Thymus (tissue), 14 donors: ENCODE measurements at places on chromosomes 2 and 18. TPM values are rescaled to one million over a fixed set of nuclear protein-coding genes. Genes with fewer than 3 reads are reported as not detected.

DNA sequence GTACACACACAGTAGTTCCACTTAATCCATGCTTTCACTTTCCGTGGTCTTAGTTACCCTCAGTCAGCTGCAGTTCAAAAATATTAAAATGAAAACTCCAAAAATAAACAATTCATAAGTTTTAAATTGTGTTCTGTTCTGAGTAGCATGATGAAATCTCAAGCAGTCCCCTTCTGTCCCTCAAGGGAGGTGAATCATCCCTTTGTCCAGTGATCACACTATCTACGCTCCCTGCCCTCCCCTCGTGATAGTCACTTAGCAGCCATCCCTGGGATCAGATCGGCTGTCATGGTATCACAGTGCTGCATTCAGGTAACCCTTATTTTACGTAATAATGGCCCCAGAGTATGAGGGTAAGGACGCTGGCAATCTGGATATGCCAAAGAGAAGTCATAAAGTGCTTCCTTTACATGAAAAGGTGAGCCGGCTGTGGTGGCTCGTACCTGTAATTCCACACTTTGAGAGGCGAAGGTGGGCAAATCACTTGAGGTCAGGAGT lies 5.8 kb upstream of the RTN4 start:
- H3K27me3 ChIP-seq: no peaks in the 10 kb centered on the region
- peaks cover 9% of the 10 kb centered on the region for H3K4me1 ChIP-seq
- DNase-seq: no peak
- no peak overlapping the region for H3K27ac ChIP-seq
- no peak overlapping the region for H3K4me3 ChIP-seq
- no peaks in the 10 kb centered on the region for H3K36me3 ChIP-seq

DNA sequence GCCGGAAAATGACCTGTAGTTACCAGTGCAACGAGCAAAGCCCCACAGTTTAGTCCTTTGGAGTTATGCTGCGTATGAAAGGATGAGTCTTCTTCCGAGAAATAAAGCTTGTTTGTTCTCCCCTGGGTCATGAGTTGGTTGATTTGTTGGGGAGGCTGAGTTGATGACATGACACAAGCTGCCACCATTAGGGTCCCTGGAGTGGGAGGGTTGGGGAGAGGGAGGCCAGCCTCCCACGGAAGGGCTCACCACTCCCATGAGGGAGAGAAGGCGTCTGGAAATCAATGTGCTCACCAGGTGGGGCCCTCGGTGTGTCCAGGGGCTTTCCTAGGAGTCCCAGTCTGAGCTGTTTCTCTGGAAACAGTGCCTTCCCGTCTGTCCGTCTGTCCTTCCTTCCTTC lies 7.4 kb upstream of the DGKD start:
- no peak overlapping the region for H3K27ac ChIP-seq
- no peak overlapping the region for H3K4me3 ChIP-seq
- no peak for DNase-seq
- H3K27me3 ChIP-seq: no peaks in the 10 kb centered on the region

DNA sequence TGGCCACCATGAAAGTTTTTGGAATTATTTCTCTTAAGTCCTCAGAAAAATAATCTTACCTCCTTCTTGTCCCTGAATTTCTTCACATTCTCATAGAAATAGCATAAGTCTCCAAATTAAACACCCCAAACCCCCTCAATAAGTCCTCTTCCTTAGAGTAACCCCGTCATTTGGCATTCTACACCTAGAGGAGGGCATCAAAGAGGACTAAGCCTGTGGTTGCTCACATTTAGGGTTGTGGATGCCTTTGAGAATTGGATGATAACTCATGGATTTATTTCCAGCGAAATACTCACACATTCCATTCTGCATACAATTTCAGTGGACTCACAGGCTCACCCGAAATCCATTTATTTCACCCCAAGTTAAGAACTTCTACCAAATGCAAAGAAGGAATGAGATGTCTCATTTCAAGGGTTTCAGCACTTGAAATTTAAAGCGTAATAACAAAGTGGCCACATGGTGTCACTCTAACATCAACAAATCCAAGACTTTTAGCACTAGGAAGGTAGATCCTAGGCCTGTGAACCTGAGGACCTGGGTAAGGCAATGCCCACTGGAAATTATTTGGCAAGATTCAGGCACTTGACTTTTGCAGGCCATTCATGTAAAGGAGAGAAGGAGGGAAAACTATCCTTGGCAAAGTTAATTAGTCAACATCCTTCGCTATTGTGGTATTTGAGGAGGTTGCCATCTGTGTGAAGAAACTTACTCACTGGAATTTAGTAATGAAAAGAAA lies 24.6 kb downstream of the DYTN start:
- H3K27me3 ChIP-seq: no peaks in the 10 kb centered on the region
- H3K4me3 ChIP-seq: no peak overlapping the region
- no peaks in the 10 kb centered on the region for H3K4me1 ChIP-seq
- no peak overlapping the region for H3K27ac ChIP-seq
- DNase-seq: peak; percentile 62

DNA sequence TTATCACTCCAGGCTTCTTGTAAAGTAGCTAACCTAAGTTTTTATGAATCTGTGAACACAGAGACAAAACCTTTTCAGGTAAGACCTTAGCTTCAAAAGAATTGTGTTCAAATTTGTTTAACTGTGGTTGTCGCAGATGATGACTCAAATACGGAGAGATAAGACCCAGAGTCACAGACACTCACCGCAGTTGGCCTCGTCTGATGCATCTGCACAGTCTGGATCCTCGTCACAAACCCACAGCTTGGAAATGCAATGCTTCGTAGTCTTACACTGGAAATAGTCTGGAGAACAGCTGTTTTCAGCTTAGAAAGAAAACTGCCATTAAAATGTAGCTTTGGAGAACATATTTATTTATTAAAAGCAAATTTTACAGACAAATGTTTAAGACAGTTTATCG lies 1662.1 kb upstream of the NXPH2 start:
- H3K4me1 ChIP-seq: no peaks in the 10 kb centered on the region
- H3K27ac ChIP-seq: no peak overlapping the region
- H3K4me3 ChIP-seq: no peak overlapping the region

GRCh38 chr18:30917651-30918050 lies 124.9 kb downstream of the DSC3 start:
- H3K36me3 ChIP-seq: no peaks in the 10 kb centered on the region
- H3K27ac ChIP-seq: no peak overlapping the region
- no peaks in the 10 kb centered on the region for H3K27me3 ChIP-seq
- H3K4me1 ChIP-seq: no peaks in the 10 kb centered on the region
- no peak overlapping the region for H3K4me3 ChIP-seq

- no peak for DNase-seq
- H3K4me1 ChIP-seq: no peaks in the 10 kb centered on the region
- no peaks in the 10 kb centered on the region for H3K27me3 ChIP-seq
- H3K27ac ChIP-seq: no peak overlapping the region
Observed at GRCh38 chr18:21408681-21409080, 166.6 kb downstream of the GREB1L start.

- H3K27ac ChIP-seq: no peak overlapping the region
- no peak for DNase-seq
- no peak overlapping the region for H3K4me3 ChIP-seq
Observed at GRCh38 chr2:240351826-240352426, 83.5 kb upstream of the GPC1 start.

GRCh38 chr2:129464036-129464435 lies 515.4 kb upstream of the RAB6C start:
- H3K27ac ChIP-seq: no peak overlapping the region
- no peak overlapping the region for H3K4me3 ChIP-seq
- no peak for DNase-seq
- H3K36me3 ChIP-seq: no peaks in the 10 kb centered on the region

DNA sequence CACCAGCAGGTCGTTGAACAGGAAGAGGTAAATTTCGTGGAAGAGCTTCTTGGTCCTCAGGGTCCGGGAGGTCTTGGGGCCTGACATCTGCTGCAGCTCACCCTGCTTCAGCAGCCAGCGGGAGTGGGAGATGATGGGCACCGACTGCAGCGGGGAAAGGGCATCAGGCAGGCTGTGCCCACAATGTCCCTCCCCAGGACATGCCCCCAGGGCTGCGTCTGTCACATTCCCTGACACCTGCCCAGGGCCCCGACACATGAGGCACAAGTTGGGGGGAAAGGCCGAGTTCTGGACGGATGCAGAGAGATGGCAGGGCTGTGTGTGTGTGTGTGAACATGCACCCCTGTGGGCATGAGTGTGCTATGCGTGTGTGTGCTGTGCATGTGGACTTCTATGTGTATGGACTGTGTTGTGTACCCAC lies 13.9 kb downstream of the SNORC start:
- no peaks in the 10 kb centered on the region for H3K36me3 ChIP-seq
- H3K27ac ChIP-seq: no peak overlapping the region
- no peaks in the 10 kb centered on the region for H3K27me3 ChIP-seq
- no peaks in the 10 kb centered on the region for H3K4me1 ChIP-seq
- no peak for DNase-seq
- no peak overlapping the region for H3K4me3 ChIP-seq

DNA sequence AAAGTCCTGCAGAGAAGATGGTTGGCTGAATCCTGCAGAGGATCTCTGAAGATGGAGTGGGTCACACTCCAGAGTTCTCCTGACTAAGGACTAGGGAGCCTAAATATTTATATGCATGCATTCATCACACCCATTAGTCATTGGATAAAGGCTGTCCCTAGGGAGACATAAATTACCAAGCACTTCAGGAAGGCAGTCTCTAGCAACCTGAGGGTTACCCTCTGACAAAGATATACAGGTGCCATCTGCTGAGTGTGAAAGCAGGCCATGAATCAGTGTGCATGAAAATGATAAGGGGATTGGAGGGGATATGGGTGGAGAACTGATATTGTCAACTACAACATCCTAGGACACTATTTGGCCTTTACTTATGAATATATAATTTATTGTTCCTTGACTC lies 294.8 kb upstream of the DDX18 start:
- no peaks in the 10 kb centered on the region for H3K27me3 ChIP-seq
- no peaks in the 10 kb centered on the region for H3K36me3 ChIP-seq
- no peak overlapping the region for H3K27ac ChIP-seq
- H3K4me3 ChIP-seq: no peak overlapping the region

- no peaks in the 10 kb centered on the region for H3K4me1 ChIP-seq
- H3K27ac ChIP-seq: no peak overlapping the region
- H3K4me3 ChIP-seq: no peak overlapping the region
- no peaks in the 10 kb centered on the region for H3K36me3 ChIP-seq
- no peak for DNase-seq
Observed at GRCh38 chr18:22088996-22089640, 80.3 kb upstream of the GATA6 start.

DNA sequence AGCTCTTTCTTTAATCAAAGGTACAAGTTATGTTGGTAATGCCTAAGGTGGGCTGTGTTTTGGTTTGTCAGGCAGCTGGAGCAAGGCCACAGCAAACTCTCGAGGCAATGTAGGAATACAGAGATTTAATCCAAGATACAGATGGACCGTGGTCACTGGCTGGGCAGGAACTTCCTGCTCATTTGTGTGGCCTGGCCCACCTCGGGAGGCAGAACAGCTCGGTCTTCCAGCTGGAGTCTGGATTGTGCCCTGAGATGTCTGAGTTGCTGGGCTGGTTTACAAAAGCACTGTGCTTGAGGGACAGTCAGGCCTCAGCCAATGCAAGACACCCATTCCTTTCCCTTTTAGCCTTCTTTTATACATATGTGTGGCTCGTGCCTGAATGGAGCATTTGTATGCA lies 506.1 kb upstream of the SALL3 start:
- no peaks in the 10 kb centered on the region for H3K27me3 ChIP-seq
- no peak for DNase-seq
- no peak overlapping the region for H3K27ac ChIP-seq
- H3K36me3 ChIP-seq: no peaks in the 10 kb centered on the region

GRCh38 chr2:216495656-216496055 lies 3.0 kb upstream of the RPL37A start:
- peaks cover 11% of the 10 kb centered on the region for H3K36me3 ChIP-seq
- H3K4me1 ChIP-seq: peaks cover 3% of the 10 kb centered on the region
- H3K4me3 ChIP-seq: no peak overlapping the region
- H3K27ac ChIP-seq: no peak overlapping the region
- H3K27me3 ChIP-seq: no peaks in the 10 kb centered on the region

- no peaks in the 10 kb centered on the region for H3K36me3 ChIP-seq
- no peaks in the 10 kb centered on the region for H3K27me3 ChIP-seq
- H3K4me3 ChIP-seq: no peak overlapping the region
- no peak overlapping the region for H3K27ac ChIP-seq
Observed at GRCh38 chr2:161713706-161714105, 89.5 kb downstream of the SLC4A10 start.

- peaks cover 67% of the 10 kb centered on the region for H3K27me3 ChIP-seq
- no peak for DNase-seq
- H3K27ac ChIP-seq: no peak overlapping the region
- H3K4me1 ChIP-seq: peaks cover 8% of the 10 kb centered on the region
Observed at GRCh38 chr2:96111257-96111640, 5.1 kb downstream of the ADRA2B start.

DNA sequence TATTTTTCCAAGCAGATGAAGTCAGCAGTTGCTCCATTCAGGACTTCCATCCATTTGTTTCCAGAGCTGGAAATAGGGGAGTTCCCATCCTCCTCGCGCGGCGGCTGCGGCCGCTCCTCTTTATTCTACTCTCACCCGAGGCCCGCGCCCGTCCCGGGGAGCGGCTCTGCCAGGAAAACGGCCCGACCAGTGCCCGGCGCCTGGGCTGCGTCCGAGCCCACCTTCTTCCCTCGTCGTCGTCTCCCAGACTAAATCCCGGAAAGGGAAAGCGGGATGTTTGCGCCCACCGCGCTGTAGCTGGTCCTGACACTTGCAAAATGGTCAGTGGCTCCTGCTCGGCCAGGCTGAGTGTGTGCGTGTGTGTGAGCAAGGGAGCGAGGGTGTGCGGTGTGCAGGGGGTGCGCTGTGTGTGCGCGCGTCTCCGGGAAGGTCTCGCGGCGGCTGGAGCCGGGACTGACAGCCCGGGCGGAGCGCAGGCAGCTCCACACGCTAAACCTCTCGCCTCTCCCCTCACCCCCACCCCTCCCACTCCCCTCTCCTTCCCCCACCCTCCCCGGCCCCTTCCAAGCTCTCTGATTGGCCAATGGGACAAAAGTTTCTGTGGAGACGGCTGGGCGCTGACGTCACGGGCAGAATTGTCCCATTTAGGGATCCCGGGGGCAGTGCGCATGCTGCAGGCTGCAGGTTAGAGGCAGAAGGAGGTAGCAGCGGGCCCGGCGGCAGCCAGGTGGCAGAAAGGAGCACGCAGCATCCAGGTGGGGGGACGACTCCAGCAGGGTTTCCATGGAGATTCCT lies at the start of gene NOL4:
Gene NOL4 (minus strand): TSS at position 491 of the 795 bp plus-strand sequence. CDS start 1,660 bp downstream, outside the sequence.
- no peak within 1 kb of the TSS for H3K27ac ChIP-seq
- no peaks in the 10 kb centered on the region for H3K4me1 ChIP-seq
- H3K27me3 ChIP-seq: peaks cover 39% of the 10 kb centered on the region
- no peak within 1 kb of the TSS for H3K4me3 ChIP-seq
- DNase-seq: no peak
- H3K36me3 ChIP-seq: no peaks in the 10 kb centered on the region

- H3K27me3 ChIP-seq: no peaks in the 10 kb centered on the region
- no peaks in the 10 kb centered on the region for H3K4me1 ChIP-seq
- H3K4me3 ChIP-seq: no peak overlapping the region
- peaks cover 20% of the 10 kb centered on the region for H3K36me3 ChIP-seq
- no peak overlapping the region for H3K27ac ChIP-seq
- no peak for DNase-seq
Observed at GRCh38 chr2:15527074-15527739, 33.9 kb downstream of the NBAS start.

ZNF519 gene
- 7.7 TPM for total RNA-seq

MROH2A gene
- 0.71 TPM for total RNA-seq

TDRD15 gene
- total RNA-seq: 0.05 TPM

DBI gene
- 108 TPM for total RNA-seq

CD302 gene
- total RNA-seq: 4.6 TPM

KLHL14 gene
- total RNA-seq: 0.24 TPM

RNF181 gene
- total RNA-seq: 180 TPM

PDE11A gene
- 0.14 TPM for total RNA-seq

ITGA4 gene
- total RNA-seq: 187 TPM

DYNAP gene
- total RNA-seq: 0.09 TPM

CAVIN2 gene
- 4.3 TPM for total RNA-seq

SFT2D3 gene
- 7.3 TPM for total RNA-seq

CPLX4 gene
- 0.05 TPM for total RNA-seq

TFPI gene
- 16.1 TPM for total RNA-seq
